HT1080 (cell line): ENCODE measurements at places on chromosomes 1 and 21.

DNA sequence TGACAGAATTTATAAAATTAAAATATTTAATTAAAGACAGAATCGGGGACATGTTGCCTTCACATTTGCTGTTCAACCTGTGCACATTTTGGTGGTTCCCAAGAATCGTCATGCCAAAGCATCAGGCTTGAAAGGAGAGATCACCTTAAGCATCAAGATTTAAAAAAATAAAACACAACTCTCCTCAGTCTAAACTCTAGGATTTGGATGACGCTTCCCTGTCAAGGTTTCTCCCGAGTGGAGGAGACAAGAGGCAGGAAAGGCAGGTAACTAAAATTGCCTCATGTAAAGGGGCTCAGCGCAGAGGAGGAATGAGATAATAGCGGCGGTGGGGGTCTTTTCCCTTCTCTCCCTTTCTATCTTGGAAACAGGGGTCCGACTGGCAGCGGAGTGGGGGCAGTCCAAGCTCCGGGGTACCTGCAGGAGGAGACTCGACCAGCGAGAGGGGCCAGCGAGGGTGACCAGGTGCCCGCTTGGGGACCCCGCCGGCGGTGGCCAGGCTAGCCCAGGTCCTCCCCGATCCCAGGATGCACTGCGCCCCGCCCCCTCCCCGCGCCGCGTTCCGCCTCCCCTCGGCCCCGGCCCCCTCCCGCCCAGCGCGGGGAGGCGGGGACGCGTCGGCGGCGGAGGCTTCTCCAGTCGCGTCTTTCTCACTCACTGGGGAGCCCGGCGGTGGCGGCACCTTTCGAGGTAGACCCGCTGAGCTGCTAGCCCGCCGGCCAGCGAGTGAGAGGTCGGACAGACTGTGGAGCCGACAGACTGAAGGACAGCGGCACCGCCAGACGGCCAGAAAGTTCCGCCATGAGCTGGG lies at the start of gene FNBP1L:
Gene FNBP1L, plus strand, starts transcription at position 638 of the 811 bp plus-strand sequence. Its CDS starts 164 bp downstream, at position 802.
- peak; percentile 46 for DNase-seq

DNA sequence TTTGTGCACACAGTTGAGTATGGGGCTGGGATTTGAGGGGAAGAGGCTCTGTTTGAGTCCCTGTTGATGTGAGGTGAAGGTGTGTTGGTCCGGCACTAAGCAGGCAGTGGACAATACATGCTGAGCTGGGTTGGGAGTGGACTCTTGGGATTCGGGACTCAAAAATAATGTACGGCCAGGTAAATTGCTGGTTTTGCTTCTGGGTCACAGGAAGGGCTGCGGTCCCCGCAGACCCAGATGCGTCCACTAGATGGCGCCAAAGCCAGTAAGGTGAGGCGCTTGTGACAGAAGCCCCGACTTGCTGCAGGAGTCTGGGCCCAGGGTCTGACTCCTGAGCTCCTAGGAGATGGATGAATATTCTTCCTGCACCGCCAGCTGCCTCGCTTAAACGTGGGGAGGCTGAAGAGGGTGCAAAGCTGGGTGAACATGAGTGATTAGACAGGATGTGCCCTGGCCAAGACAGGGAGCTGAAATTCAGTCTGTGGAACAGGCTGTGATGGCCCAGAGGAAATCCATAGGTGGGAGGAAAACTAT lies 61.4 kb downstream of the ACBD3 start:
- peak; percentile 77 for DNase-seq

DNA sequence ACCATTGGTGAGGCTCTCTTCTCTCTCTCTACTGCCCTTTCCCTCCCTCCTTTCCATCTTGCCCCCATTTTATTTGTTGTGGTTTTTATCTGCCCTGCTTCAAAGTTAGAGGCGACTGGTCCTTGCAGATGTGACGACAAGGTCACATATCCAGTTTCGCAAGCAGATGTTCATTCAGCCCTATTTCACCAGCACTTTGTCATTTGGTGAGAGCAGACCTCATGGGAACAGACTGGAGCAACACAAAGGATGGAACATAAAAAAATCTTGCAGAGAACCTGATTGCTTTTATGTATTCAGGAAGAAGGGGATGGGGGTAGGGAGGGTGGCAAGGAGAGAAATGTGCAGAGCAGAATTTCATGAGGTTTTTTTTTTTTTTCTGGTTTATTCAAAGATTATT lies 84.3 kb downstream of the ELAVL4 start:
- no peak for DNase-seq

GRCh38 chr1:111480674-111481073 lies 6.9 kb downstream of the C1orf162 start:
- DNase-seq: no peak

GRCh38 chr1:20533635-20534034 lies 18.7 kb upstream of the FAM43B start:
- DNase-seq: no peak
